ENCODE measurements at places on chromosomes 1 and 21. TPM values are rescaled to one million over a fixed set of nuclear protein-coding genes. Genes with fewer than 3 reads are reported as not detected.

Gene NUAK2
- 29.7 TPM for total RNA-seq

Gene ITSN1
- total RNA-seq = 18.3 TPM

Gene TBX19
- 0.35 TPM for total RNA-seq

Gene DSCAM
- not detected for total RNA-seq
